ENCODE measurements at places on chromosomes 2 and 18.

GRCh38 chr2:58291726-58292438 is 50.8 kb upstream of the FANCL start:
- no peak for DNase-seq

GRCh38 chr18:45274026-45274425 is 341.2 kb upstream of the SLC14A2 start:
- no peak for DNase-seq

DNA sequence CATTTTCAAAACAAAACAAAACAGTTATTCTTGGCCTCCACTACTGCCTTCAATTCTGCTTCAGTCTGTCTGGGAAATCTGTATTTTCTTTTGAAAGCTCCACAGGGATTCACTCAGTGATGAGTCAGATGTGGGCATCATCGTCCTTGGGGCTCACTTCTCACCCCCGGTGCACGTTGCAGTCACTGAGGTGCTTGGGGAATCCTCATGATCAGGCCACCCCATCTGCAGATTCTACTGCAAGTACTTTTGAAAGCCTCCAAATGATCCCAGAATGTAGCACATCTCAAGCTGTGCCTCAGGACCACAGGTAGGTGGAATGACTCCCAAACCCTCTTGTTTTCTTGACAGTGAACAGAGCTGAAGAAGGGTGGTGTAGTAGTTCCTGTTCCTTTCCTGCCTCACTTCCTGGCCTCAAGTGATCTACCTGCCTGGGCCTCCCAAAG is 34.3 kb downstream of the LPIN2 start:
- no peak for DNase-seq

DNA sequence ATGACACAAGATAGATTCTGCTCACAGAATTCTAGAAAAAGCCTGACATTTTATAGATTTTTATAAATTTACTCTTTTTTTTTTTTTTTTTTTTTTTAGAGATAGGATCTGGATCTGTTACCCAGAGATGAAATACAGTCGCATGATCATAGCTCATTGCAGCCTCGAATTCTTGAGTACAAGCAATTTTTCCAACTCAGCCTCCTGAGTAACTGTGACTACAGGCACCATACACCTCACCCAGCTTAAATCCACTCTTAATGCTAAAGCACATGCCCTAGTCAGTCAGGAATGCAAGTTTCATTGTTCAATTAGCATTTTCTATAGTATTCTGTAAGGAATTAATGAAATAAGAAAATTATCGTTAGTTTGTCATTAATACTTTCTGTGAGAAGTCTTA is 32.1 kb upstream of the WDR75 start:
- no peak for DNase-seq

DNA sequence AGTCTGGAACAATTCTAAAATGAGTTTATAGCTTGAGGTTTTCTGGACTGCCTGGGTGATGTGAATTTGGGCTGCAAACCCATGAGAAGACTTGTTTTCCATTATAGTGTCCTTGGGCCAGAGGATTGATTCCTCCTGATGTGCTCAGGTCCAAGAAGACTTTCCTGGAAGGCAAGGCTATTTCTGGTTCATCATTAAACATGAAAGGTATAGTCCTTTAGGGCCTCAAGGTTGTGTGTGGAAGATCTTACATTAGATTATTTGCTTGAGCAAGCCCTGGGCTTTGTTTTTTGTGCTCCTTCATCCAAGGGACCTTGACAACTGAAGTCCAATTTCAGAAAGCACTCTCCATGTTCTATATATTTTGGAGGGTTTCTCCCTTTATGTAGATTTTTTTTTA is 26.8 kb upstream of the NEDD4L start:
- DNase-seq, result no peak

DNA sequence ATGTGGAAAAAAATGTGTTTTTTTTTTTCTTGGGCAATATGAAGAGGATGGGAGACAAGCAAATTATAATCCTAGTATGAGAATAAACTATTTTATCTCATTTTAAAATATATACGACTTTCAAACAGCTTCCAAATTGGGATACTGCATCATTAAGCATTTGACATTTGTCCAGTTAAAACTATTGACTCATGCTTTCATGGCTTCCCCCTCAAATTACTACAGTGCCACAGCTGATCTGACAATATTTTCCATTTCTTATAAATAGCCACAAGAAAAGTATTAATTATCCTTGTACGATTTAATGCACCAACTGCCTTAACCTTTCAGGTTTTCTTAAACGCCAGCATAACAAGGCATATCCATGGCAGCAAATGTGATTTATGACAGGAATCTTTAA is 1134.8 kb upstream of the ZEB2 start:
- no peak for DNase-seq

DNA sequence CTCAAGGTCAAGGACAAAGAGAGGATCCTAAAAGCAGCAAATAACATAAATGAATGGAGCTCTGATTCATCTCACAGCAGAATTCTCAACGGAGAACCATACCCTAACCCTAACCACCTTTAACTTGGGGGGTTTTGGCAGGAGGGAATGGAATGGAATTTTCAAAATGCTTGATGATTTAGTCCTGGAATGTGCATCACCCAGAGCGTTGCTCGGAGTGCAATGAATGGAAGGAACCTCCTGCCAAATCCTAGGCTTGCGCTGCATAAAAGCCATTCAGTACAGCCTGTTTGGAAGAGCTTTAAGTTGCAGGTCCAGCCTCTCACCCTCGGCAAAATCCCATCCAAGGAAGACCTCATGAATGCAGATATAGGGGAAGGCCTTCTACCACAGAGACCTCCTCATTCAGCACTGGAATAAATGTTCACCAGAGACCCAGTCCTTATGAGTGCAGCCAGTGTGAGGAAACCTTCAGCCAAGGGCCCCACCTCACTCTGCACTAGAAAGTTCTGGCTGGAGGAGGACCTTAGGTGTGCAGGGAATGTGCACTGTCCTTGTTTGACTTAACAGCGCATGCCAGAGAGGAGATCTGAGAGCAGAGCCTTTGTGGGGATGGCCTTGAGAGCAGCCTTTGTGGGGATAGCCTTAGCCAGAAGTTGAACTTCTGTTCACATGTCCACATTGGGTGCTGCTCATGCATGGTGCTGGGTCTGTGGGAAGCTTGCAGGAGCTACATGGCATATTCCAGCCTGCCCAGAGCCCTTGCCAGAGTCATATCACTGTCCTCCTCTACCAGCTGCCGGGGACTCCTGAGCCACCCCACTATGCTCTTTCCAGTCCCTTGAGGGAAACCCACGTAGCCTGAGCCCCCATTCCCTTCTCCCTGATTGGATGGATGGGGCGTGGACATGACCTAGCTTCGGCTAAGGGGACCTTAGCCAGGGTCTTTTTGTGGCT is 30.5 kb downstream of the ASB1 start:
- DNase-seq, result no peak

DNA sequence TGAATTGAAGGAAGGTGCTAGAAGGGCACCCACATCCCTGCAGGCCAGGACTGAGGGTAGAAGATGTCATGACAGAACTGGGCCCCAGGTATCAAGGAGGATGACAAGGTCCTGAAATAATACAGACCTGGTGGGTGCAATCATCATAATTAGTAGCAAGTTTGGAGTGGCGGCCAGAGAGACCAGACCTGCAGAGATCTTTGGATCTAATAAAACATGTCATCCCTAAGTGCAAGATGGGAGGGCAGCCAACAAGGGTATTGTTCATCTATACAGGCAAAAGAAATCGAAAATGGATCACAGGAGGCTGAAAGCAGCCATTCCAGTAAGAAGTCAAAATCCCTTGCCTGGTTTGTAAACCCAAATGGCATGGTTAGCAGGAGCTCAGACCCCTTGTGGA is 111.3 kb upstream of the BOD1L2 start:
- no peak for DNase-seq

DNA sequence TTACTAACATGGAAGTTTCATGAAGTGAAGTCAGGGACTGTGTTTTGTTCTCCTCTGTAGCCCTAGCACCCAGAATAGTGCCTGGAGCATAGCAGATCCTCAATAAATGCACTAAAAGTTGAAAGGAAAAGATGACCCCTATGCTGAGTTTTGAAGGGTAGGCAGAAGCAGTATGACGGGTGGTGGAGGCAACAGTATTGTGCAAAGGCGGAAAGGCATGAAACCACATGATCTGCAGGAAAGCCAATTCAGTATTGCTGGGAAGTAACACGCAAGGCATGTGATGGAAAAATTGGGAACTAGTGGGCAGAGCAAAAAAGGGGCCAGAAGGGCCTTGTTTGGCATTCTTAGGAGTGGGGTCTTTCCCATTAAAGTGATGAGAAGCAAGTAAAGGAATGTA is 23.1 kb downstream of the DTNB start:
- DNase-seq, result no peak

DNA sequence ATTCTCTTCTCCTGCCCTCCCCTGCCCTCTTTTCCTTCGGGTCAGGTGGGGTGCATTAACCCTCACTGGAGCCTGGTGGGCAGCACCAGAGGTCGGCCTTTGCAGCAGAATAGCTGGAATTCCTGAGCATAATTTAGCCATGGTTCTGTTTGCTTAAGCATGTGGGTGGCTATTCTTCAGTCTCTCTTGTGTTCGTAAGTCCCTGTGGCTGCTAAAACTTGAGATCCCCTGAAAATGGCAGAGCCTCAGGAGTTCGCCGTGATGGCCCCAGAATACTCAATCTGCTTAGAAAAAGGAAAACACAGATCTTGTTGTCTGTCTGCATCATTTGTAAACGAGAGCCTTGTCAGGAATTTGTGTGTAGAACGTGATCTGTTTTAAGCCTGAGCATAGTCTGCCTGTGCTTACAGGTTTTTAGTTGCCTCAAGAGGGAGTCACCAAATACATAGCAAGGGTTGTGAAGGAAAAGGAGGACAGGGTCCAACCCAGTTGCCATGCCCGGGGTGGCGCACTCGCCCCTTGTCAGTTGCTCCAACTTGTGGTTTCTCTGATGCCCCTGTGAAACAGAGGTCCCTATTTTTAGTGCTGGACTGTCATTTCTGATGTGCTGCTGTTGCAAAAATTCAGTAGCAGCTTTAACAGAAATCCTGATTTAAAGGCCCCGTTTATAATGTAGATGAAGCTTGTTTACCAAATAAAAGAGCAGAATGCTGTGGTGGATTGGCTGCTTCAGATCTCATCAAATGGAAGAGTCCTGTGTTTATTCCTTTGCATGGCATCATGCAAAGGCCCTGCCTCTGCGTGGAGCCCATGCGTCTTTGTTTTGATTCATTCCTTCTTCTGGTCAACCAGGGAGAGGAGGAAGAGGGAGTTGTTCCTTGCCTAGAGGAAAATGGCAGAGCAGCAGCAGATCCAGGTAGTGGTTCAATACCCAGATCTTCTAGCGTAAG is 74.8 kb downstream of the WDSUB1 start:
- no peak for DNase-seq

DNA sequence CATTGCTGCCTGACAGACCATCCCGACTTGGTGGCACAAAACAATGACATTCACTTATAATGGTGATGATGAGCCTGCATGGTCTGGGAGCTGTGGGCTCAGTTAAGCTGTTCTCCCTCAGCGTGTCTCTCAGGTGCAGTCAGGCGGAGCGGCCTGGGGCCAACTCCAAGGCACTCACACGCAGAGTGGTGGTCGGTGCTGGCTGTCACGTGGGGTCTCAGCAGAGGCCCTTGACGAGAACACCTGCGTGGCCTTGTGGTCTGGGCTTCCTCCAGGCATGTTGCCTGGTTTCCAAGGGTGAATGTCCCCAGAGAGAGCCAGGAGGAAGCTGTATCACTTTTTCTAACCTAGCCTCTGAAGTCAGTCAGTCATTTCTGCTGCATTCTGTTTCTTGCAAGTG is 29.8 kb downstream of the ARMC9 start:
- DNase-seq, result no peak

DNA sequence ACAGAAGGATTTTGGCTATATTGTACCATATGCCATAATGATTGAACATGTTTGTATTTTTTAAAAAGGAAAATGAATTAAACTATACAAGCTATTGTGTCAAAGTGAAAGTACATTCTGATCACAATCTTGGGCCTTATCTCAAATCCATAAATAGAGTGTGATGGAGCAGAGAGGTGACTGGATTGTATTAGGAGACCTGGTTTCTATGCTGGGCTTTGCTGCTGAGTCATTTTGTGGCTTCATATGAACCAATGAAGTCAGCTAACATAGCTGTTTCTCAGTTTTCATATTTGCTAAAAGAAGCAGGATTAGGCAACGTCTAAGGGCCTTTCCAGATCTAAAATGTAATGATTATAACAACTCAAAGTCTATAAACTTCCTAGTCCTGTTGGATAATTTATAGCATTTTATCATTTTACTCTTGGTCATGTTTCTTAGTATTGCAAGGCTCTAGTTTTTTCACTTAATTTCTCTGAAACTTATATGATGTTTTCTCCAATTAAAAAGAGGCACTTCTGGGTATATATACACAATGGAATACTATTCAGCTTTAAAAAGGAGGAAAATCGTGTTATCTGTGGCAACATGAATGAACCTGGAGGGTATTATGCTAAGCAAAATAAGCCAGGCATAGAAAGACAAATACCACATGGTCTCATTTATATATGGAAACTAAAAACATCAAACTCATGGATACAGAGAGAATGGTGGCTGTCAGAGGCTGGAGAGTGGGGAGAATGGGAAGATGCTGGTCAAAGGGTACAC is 112.3 kb downstream of the MEP1B start:
- no peak for DNase-seq

DNA sequence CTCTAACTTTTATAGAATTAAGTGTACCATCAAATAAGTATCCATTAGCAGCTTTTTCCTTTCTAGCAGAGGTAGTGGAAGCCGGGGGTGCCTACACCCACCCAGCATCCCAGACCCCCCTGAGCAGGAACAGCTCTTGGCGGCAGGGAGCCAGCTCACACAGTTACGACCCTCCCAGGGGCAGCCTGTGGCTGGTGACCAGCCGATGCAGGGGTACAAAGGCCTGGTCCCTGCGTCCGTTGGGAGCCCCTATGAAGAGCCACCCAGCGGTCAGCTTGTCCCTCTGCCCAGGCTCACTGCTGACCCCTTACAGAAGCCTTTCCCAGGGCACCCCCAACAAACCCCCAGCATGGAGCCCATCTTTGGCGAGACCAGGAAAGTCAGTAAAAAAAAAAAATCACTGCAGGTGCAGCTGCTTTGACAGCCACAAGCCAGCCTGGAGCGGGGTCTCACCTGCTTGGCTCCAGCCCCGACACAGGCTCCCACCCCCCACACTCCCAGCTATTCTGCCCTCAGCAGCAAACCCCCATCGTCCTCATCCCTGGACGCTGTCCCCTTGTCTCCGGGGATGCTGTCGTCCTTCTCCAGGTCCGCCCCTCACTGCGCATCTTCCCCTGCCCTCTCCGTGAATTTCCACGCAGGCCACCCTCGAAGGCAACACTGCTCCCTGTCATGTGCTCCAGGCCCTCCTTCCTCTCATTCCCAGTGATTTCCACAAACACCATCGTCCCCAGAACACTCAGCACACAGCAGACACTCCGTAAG is 43.1 kb downstream of the GPC1 start:
- DNase-seq, result no peak

GRCh38 chr2:43332653-43333052 is 106.2 kb upstream of the ZFP36L2 start:
- no peak for DNase-seq

GRCh38 chr2:43333656-43334144 is 107.3 kb upstream of the ZFP36L2 start:
- no peak for DNase-seq

- no peak for DNase-seq
Measured at GRCh38 chr2:233400961-233401360, 46.7 kb downstream of the DGKD start.
